ENCODE measurements at places on chromosomes 1 and 21. TPM values are rescaled to one million over a fixed set of nuclear protein-coding genes. Genes with fewer than 3 reads are reported as not detected.

The PPIAL4G gene
- total RNA-seq: not detected

The ENAH gene
- total RNA-seq: 95.5 TPM

The SH2D1B gene
- total RNA-seq: not detected

The KIF21B gene
- 0.31 TPM for total RNA-seq

The PGLYRP3 gene
- not detected for total RNA-seq
